Fibroblast of the aortic adventitia (primary cell): ENCODE measurements at places on chromosomes 3 and 15.

- DNase-seq = peak; percentile 46
These were observed 22.8 kb downstream of the DUOX2 start for GRCh38 chr15:45091161-45091560.

GRCh38 chr15:64682255-64682654 is 93.1 kb downstream of the RBPMS2 start:
- DNase-seq = no peak

GRCh38 chr3:99833617-99834205 is 16.0 kb downstream of the CMSS1 start:
- peak; percentile 15 for DNase-seq

GRCh38 chr3:185070491-185071286 is 82.2 kb downstream of the C3orf70 start:
- DNase-seq = no peak

- DNase-seq = no peak
These were observed 157.7 kb downstream of the RPLP1 start for GRCh38 chr15:69610277-69610676.

- DNase-seq = no peak
These were observed 29.4 kb upstream of the AP3B2 start for GRCh38 chr15:82739086-82739485.

DNA sequence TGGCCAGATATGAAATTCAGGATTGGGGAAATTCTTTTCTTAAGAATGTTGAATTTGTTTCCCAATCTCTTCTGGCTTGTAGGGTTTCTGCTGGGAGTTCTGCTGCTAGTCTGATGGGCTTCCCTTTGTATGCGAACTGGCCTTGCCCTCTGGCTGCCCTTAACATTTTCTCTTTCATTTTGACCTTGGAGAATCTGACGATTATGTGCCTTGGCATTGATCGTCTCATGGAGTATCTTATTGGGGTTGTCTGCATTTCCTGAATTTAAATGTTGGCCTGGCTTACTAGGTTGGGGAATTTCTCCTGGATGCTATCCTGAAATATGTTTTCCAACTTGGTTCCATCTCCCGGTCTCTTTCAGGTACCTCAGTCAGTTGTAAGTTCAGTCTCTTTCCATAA is 152.2 kb downstream of the CFAP20DC start:
- DNase-seq = no peak
